ENCODE measurements at places on chromosomes 4 and X. TPM values are rescaled to one million over a fixed set of nuclear protein-coding genes. Genes with fewer than 3 reads are reported as not detected.

The SHOX gene
- polyA plus RNA-seq: not detected

The GAGE12E gene
- polyA plus RNA-seq: not detected

The AMOT gene
- polyA plus RNA-seq: 0.04 TPM

The PHKA1 gene
- polyA plus RNA-seq: not detected

DNA sequence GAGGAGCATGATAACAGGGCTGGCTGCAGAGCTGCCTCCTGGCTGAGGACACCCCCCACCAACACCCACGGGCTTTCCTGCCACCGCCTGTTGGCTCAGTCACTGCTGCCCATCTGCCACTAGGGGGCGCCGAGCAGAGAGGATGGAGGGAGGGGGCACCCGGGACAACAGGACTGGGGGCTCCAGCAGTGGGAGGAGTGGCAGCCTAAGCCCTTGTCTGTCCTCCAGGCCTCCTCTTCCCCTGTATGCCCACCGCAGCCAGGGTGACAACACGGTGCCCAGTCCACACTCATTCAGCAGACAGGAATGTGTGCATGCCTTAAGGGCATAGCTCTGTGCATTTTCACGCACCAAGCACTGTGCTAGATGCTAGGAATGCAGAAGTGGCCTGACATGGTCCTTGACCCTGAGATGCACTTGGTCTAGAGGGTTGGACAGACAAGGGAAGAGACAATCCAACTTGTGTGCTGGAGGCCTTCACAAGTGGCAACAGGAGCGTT is 149.9 kb downstream of the AMMECR1 start:
- DNase-seq: no peak

- no peak for DNase-seq
These were observed 92.7 kb downstream of the CBLL2 start for GRCh38 chrX:22365460-22365859.

DNA sequence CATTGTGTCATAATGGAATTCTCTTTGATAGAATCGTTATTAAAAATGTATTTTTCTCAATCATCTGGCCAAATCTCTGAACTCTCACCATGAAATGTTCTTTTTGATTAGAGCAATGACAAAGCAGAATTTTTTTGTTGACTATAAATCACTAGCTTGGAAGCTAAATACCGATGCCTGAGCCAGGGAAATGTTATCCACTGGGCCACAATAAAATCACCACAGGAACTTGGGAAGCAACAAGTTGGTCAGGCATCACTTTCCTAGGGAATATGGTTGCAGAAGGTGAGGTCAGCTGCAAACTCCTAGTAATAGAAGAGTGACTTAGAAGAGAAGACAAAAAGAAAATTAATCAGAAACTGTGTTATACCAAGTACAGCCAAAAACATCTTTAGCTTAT is 60.6 kb upstream of the CFAP47 start:
- no peak for DNase-seq

The SULT1E1 gene
- polyA plus RNA-seq: not detected

DNA sequence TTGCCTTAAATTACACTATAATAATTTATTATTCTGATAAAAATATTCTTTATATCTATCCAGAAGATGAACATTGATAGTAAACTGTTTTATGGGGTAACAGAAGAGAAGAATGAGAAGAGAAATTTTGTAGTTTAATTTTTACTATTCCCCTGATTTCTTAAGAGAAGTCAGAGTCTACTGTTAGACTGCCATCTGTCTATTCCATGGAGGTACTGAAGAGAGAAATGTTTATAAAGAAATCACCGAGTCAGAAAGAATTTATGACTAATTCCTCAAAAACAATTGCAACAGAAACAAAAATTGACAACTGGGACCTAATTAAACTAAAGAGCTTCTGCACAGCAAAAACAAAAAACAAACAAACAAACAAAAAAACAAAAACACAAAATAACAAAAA is 149.9 kb downstream of the FGF16 start:
- no peak for DNase-seq

DNA sequence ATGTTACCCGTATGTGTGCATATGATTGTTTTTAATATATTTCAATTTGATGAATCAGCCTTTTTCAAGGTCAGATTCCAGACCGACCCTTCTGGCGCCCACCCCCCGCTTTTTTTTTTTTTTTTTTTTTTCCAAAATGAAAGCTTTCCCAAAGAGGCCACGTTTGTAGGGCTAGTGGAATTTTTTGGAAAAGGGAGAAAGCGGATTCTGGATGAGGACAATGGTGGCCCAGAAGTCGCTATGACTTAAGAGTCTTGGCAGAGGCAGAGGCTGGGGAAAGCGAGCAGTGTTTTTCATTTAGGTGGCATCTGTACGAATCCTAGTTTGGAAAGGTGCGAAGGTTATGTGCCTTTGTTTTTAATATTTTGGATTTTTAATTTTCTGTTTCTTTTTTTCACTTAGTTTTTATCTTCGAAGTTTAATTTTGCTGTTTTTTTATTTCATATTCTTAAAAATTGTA is 14.6 kb downstream of the NDUFB11 start:
- DNase-seq: no peak

DNA sequence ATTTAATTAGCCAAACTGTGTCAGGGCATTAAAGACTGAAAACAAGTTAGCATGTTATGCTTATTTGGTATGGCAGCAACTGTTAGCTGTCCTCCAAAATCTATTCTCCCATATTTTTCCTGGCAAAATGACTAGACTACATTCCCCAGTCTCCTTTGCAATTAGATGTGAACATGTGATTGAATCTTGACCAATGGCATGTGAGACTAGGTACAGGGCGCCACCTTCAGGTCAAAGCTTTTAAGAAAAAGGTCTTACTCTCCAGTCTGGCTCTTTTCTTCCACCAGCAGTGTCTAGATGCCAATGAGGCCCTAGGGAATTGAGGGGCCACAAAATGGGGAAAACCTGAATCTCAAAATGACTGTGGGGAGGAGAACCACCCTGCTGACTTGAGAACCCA is 408.2 kb downstream of the SMARCA1 start:
- DNase-seq: no peak

The IL1RAPL1 gene
- polyA plus RNA-seq: not detected

DNA sequence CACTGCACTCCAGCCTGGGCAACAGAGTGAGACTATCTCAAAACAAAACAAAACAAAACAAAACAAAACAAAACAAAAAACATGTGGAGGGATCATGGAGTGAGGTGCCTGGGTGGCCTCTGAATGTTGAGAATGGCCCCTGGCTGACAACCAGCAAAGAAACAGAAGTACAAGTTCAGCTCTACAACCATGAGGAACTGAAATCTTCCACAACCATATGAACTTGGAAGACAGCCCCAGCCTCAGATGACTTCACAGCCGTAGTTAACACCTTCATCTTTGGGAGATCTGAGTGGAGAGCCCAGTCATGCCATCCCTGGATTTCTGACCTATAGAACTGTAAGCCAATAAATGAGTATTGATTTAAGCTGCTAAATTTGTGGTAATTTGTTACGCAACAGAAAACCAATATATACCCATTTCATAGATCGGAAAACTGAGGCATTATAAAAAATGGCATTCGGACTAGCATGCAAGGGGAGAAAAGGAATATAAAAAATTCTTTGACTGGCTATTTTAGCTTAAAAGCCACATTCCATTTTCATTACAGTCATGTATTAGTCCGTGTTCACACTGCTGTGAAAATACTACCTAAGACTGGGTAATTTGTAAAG is 138.7 kb upstream of the RAPGEF2 start:
- DNase-seq: peak; percentile 22

GRCh38 chrX:98956014-98956413 is 1454.1 kb downstream of the PCDH19 start:
- no peak for DNase-seq

The CTAG2 gene
- polyA plus RNA-seq: not detected

GRCh38 chr4:2816401-2816954 is 23.6 kb downstream of the SH3BP2 start:
- peak; percentile 44 for DNase-seq

The NEUROG2 gene
- not detected for polyA plus RNA-seq

- DNase-seq: no peak
These were observed 638.7 kb downstream of the DMD start for GRCh38 chrX:32572644-32573043.

- DNase-seq: no peak
These were observed 289.2 kb upstream of the MAD2L1 start for GRCh38 chr4:120355881-120356280.

GRCh38 chr4:95129821-95130311 is 372.1 kb downstream of the BMPR1B start:
- DNase-seq: peak; percentile 46

DNA sequence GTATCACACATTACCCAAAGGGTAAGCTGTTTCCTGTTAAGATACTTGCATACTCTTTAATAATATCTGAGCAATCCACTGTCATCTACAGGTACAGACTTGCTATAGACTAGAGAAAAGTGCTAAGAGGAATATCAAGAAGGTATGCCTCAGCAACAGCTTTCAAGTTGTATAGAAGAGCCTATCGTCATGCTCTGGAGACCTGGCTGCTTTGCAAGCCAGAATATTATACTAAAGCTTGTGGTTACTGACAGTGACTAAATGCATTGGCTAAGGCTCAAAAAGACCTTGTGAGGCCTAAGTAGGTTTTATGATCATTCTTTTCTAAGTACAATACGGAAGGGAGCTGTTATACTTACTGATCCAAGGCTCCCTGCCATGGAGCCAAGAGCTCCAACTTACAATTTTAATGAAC is 11.3 kb downstream of the LAMP2 start:
- peak; percentile 22 for DNase-seq

DNA sequence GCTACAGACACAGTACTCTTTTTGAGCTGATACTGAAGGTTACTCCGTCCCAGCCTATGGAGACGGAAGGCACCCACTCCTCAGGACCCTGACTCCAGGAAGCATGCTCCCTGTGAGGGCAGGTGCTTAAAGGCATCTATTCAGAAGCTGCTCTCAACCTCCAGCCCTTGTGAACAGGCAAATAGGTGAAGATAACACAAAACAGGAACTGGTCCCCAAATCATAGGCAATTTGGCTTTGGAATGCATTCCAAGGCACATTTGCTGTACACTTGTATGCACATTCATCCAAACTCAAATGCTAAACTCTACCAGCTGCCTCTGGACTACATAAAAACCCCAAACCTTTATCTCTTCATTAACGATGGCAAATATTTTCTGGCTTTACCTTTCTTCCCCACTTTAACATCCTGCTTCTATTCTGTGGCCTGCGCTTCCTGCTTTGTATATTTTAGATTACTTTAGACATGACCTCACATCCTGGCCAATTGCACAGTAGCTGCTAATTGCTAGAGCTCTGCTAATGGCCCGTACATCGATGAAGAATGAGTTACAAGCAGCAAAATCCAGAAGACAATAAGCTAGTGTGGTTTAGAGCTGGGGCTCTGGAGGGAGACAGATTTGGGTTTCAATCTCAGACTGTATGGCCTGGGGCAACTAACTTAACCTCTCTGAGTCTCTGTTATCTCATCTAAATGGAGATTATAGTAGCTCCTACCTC is 3.2 kb downstream of the SEL1L3 start:
- DNase-seq: peak; percentile 38

The HDAC6 gene
- 67.0 TPM for polyA plus RNA-seq

The GLRA3 gene
- polyA plus RNA-seq: not detected

- no peak for DNase-seq
These were observed 1.6 kb downstream of the LRBA start for GRCh38 chr4:151013491-151013890.

DNA sequence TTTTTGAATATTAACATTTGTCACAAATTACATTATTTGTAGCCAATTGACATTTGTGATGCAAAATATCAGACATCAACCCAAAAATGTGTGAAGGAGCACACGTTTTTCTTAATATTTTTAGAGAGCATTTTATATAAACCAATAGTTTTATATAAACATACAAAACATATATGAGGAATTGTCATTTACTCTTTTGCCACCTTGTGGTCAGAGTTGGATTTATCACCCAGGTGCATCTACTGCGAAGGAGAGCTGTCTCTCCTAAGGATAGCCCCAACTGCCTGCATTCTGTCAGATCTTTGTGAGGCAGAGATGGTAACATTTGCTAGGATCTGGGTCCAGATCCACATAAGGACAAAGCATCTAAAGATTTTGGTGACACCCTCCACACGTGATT is 2.5 kb upstream of the USP27X start:
- DNase-seq: peak; percentile 28

DNA sequence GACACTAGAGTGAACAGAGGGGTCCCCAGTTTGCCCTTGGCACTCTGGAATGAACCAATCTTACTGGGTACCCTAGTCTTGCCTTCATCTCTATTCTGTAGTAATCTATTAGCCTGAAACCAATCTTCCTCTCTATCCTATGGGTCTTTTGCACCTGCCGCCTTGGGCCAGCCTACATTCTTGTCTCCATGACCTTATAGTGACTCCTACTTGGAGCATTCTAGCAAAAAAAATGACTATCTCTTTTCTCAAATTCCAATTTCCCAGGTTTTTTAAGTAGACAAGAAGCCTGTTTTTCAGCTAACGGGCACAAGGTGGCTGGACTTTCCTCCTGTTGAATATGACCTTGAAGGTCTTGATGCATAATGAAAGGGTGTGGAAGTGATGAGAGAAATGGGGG is 568.7 kb downstream of the TRAM1L1 start:
- DNase-seq: no peak

The SPACA5 gene
- not detected for polyA plus RNA-seq

- peak; percentile 18 for DNase-seq
These were observed 63.2 kb downstream of the CLDN22 start for GRCh38 chr4:183256756-183257385.

GRCh38 chrX:42696536-42697124 is 81.3 kb downstream of the PPP1R2C start:
- DNase-seq: no peak

GRCh38 chrX:53073115-53073586 is 9.0 kb upstream of the TSPYL2 start:
- DNase-seq: no peak

DNA sequence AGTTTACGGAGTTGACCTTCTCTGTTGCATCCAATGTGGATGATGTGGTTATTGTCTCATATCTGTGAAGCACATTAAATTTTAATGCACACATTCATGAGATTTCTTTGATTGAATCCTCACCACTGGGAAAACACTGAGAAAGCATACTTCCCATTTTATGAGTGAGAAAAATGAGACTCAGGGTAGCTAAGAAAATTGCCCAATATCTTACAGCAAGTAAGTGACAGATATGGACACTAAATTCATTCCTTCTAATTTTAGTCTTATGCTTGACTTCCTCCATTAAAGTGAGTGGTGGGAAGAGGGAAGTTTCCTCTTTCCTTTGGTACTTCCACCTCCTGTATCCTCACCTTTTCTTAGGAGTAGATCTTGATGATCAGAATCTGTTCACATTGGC is 504.8 kb upstream of the BOD1L1 start:
- DNase-seq: peak; percentile 27

The EDA2R gene
- polyA plus RNA-seq: 0.01 TPM

The AKAP14 gene
- not detected for polyA plus RNA-seq

Data from CD14-positive monocyte (primary cell).